ENCODE measurements at places on chromosomes 6 and 20. TPM values are rescaled to one million over a fixed set of nuclear protein-coding genes. Genes with fewer than 3 reads are reported as not detected.

The SLC17A9 gene
- total RNA-seq: 8.8 TPM

The EFCAB8 gene
- 1.3 TPM for total RNA-seq

- H3K36me3 ChIP-seq: no peaks in the 10 kb centered on the region
- H3K4me3 ChIP-seq: no peak overlapping the region
- no peak overlapping the region for H3K27ac ChIP-seq
These were observed 249.5 kb upstream of the THEMIS start for GRCh38 chr6:128150376-128150775.

DNA sequence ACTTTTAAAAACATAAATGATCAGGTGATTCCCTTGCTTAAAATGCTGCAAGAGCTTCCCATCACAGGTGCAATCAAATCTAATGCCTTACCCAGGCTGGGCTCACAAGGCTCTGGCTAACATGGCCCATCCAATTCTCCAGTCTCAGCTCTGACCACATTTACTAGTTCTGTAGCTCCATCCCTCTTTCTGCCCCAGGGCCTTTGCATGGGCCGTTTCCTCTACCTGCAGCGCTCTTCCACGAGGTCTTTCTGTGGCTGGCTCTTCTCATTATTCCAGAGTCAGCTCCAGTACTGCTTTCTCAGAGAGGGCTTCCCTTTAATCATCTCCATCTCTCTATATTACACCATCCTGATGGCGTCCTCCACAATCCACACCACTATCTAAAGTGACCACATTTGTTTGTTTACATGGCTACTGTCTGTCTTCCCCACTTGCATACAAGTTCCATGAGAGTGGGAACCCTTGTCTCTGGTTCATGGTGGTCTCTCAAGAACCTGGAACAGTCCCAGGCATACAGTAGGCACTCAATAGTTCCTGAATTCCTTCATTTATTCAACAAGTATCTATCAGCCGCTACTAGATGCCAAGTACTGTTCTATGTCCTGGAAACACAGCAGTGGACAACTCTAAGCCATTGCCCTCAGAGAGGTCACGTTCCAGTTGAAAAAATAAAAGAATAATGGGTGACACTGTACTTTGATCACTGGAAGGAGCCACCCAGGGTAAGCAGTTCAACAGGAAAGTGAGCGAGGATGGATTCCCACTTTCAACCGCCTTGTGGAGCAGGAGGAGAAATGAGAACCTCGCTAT lies 12.6 kb downstream of the CYP24A1 start:
- no peak for DNase-seq
- peaks cover 4% of the 10 kb centered on the region for H3K27me3 ChIP-seq
- H3K36me3 ChIP-seq: no peaks in the 10 kb centered on the region
- H3K4me3 ChIP-seq: no peak overlapping the region
- H3K27ac ChIP-seq: no peak overlapping the region

GRCh38 chr6:33213989-33214335 lies 5.7 kb downstream of the RING1 start:
- no peak overlapping the region for H3K27ac ChIP-seq
- DNase-seq: no peak
- peaks cover 4% of the 10 kb centered on the region for H3K4me1 ChIP-seq
- no peaks in the 10 kb centered on the region for H3K36me3 ChIP-seq

The SSR1 gene
- 108 TPM for total RNA-seq

GRCh38 chr20:38685853-38686473 lies 38.3 kb upstream of the SLC32A1 start:
- H3K4me3 ChIP-seq: no peak overlapping the region
- peaks cover 23% of the 10 kb centered on the region for H3K27me3 ChIP-seq
- H3K4me1 ChIP-seq: no peaks in the 10 kb centered on the region
- DNase-seq: no peak
- no peak overlapping the region for H3K27ac ChIP-seq

The THBS2 gene
- 0.09 TPM for total RNA-seq

The FAM83D gene
- total RNA-seq: 2.4 TPM

The BPI gene
- not detected for total RNA-seq
